ENCODE measurements at places on chromosomes 11 and 22.

DNA sequence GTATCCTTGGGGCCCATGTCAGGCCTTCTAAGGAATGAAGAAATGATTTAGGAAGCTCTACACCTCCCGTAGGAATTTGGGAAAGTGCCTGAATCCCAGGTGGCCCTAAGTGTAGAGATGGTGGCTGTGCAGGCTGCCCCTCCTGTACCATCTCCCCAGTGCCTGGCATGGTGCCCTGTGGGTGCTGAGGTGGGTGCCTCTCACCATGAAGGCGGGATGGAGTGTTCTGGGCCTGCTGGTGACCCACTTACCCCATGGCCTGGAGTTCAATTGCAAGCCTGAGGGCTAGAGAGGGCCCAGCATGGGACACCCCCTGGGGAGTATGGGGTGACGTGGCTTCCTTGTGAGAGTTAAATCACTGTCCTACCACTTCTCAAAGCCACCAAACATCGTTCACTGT is 19.8 kb downstream of the SAMM50 start:
- DNase-seq = no peak

GRCh38 chr22:50506611-50507420 is 686 bp downstream of the LMF2 start:
- peak; percentile 31 for DNase-seq

DNA sequence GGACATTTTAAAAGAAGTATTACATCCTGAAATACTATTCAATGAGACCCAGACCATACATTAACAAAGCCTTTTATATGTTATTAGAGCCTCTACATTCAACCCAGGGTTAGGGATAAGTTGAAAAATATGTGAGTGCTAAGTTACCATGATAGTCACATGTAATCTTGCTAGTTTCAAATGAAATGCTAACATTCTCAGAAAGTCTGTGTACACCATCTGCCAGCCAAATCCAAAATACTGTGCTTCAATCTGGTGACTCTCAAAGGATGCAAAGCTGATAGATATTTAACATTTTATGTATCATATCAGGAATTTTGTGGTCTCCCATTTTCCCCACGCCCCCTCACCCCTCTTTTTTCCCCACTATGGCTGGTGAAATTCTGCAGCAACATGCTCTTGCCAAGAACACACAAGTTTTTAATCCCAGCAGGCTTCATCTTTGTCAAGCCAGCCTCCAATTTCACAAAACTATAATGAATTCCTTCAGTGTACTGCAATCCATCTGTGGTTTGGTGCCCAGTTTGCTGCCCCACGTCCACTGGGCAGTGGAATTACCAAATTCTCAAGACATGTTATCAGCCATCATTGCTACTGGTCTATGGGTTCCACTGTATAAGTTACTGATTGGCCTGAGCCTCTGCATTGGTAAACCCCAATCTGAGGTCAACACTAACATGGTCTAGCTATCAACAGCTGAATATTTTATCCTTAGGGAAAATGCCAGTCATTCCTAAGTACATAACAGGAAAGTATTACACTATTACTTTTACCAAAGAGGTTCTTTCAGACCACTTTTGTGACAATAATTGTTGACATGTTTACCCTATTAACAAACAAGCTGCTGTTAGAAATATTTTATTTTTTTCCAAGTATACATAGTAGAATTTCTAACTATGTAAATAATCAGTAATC is 1.5 kb upstream of the PICALM start:
- no peak for DNase-seq

- no peak for DNase-seq
Measured at GRCh38 chr11:102981324-102981910, 25.9 kb upstream of the MMP13 start.

GRCh38 chr11:117772360-117772759 is 24.7 kb downstream of the DSCAML1 start:
- DNase-seq = no peak

DNA sequence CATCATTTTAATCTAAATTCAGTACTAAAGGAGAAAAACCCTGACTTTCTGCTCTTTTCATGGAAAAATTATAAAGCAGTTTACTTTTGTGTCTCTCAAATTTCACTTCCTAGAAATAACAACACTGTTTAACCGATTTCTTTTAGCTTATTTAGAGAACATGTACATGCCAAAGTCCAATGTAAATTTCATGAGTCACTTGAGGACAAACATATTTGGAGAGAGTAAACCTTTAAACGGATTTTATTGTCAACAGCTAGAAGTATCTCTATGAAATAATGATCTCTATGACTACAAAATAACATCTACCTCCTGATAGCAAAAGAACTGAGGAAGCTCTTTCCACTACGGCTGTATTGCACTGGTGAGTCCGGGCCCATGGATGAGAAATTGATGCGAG is 46.3 kb upstream of the SLC22A25 start:
- DNase-seq = no peak

DNA sequence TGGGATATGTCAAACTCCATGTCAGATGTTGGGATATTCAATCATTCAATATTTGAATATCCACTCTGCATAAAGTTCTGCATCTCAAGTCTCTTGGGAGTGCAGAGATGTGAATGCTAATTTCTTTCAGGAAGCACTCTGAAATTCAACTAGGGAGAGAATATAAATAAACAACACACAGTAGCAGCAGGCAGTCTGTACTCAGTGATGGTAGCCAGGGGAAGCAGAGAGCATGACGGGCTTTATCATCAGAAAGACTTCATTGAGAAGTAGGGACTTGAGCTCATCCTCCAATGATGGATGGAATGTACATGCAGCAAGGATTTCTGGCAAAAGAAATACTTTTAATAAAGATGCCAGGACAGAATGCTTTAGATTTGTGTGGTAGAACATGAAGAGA is 9.8 kb upstream of the TEAD1 start:
- DNase-seq = no peak

- DNase-seq = peak; percentile 11
Measured at GRCh38 chr11:120482149-120482548, 29.4 kb upstream of the GRIK4 start.

DNA sequence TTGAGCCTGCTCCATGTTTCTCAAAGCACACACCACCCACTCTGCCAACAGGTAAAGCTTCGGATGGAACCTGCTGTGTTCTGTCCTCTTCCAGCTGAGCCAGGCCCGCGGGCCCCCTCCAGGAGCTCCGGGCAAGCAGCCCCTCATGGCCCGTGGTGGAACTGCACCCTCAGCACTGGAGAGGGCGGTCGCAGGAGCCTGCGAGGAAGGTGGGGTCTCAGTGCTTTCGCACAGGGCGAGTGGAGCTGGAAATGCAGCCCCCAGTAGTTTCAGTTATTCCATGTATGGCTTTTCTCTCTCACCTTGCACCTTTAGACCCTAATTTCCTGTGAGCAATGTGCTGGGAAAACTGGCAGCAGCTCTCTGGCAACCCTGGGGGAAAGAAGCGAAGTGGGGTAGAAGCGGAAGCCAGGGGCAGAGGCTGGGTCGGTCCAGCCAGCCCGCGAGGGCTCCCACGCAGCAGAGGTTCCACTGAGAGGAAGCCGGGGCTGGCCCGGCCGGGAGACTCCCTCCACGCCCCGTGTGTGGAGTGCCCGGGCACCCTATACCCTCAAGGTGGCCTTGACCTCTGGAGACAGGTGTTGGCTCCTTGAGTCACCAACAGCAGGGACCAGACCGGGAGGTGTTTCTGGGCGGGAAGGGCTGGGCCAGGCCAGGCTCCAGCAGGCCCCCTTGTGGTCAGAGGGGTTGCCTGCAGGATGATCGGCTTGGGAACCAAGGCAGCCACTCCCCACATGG is 119.9 kb upstream of the TMEM45B start:
- peak; percentile 60 for DNase-seq

- DNase-seq = no peak
Measured at GRCh38 chr11:16792426-16792825, 54.0 kb downstream of the C11orf58 start.

DNA sequence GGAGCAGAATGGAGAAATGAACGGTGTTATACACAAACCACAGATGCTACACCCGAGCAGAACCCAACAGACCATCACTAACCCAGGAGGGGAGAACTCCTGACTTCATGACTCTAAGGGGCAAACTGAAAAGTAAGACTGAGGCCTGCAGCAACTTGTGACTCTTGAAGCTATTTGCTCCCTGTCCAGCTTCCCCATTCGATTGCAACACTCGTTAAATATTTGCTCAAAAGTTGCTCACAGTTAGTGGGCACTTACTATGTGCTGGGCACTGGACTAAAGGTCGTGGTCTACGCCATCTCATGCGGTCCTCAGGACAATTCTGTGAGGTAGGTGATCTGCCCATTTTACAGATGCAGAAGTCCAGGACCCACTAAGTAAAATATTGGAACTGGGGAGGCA is 9.5 kb upstream of the ADA2 start:
- DNase-seq = no peak

- no peak for DNase-seq
Measured at GRCh38 chr11:133549826-133550225, 17.5 kb upstream of the OPCML start.
